ENCODE measurements at places on chromosomes 1 and 21.

GRCh38 chr1:28882009-28882628 lies 32.2 kb upstream of the EPB41 start:
- peak; percentile 90 for DNase-seq

- DNase-seq, result no peak
Observed at GRCh38 chr1:109191377-109191776, 22.3 kb upstream of the SARS1 start.

DNA sequence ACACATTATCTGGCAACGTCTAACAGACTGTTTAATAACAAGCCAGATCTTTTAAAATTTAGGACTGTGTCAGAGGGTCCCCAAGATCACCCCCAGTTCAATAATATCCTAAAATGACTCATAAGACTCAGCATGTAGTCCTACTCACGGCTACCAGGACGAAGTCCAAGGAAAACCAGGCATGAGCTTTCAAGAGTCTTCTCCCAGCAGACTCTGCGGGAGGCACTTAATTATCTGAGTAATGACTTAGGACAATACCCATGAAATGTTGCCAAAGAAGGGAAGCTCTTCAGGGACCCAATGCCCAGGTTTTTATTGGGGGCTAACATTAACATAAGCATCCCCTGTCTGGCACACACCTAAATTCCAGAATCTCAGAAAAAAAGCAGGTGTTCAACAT lies 7.0 kb downstream of the HFM1 start:
- no peak for DNase-seq

DNA sequence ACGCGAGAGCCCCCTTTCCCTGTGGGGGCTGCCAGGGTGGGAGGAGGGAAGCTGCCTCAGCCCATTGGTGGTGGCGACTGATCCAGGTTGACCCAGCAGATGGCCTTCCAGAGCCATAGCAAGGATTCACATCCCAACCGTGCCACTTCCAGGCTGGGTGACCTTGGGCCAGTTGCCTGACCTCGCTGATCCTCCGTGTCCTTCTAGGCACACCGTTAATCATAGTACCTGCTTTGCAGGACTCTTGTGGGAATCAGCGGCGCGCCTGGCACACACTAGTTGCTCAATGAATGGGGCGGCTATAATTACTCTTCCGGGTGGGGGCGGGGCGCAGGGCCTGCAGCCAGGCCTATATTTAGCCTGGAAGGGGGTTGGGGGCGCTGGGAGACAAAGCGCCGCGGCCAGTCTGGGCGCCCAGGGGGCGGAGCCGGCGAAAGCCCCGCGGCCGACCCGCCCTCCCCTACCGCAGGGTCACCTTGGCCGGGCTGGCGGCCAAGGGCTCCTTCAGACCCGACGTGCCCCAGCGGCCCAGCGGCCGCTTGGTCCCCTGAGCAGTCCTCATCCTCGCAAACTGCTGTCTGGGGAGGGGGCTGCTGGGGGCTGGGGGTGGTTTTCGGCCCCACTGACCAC lies 5.1 kb downstream of the HSPB7 start:
- DNase-seq, result peak; percentile 48

- no peak for DNase-seq
Observed at GRCh38 chr1:113990961-113991360, 11.7 kb downstream of the OLFML3 start.

DNA sequence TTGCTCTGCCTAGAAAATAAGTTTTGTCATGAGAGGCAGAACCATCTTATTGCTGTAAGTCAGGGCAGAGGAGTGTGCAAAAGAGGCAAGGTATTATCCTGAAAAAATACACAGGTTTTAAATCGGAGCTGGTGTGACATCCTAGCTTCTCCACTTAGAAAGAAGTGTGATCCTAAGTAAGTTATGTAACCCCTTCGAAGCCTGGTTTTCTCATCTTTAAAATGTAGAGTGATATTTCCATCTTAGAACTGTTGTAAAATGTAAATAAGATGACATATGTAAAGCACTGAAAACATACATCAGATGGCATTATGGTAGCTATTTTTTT lies 65.1 kb downstream of the IER5 start:
- no peak for DNase-seq

- DNase-seq, result no peak
Observed at GRCh38 chr1:57300186-57300585, 123.7 kb downstream of the DAB1 start.

DNA sequence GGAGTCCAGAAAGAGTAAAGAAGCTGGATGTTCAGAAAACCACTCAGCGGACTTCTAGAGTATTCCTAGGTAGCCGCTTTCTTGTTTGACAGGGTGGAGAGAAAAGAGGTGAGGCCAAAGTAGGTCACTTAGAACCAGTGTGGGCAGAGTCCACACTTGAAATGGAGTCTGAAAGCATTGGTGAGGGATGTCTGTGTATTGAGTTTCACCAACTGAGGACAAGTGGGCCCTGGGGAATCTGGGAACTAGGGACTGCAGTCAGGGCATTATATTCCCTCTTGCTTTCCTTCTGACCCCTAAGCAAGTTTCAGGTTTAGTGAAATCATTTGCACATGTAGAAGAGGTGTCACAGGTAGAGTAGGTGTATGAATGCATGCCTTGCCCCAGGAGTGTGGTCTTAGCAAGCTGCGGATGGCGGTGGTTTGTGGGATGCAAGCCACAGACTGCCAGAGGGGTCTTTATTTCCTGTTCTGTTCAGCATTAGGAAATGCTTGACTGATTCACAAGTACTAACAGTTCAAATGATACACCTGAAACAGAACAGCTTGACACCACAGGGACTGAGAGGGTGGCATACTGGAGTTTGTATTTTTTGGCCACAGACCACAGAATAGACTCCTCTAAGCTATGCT lies 1.1 kb upstream of the GNG12 start:
- DNase-seq, result peak; percentile 48

GRCh38 chr1:218284377-218284916 lies 646 bp upstream of the RRP15 start:
- peak; percentile 26 for DNase-seq

- DNase-seq, result no peak
Observed at GRCh38 chr21:44365251-44365966, 12.0 kb downstream of the TRPM2 start.

GRCh38 chr21:18812308-18812707 lies 408.7 kb upstream of the TMPRSS15 start:
- DNase-seq, result no peak

GRCh38 chr1:174713796-174714195 lies 266.0 kb downstream of the GPR52 start:
- no peak for DNase-seq

DNA sequence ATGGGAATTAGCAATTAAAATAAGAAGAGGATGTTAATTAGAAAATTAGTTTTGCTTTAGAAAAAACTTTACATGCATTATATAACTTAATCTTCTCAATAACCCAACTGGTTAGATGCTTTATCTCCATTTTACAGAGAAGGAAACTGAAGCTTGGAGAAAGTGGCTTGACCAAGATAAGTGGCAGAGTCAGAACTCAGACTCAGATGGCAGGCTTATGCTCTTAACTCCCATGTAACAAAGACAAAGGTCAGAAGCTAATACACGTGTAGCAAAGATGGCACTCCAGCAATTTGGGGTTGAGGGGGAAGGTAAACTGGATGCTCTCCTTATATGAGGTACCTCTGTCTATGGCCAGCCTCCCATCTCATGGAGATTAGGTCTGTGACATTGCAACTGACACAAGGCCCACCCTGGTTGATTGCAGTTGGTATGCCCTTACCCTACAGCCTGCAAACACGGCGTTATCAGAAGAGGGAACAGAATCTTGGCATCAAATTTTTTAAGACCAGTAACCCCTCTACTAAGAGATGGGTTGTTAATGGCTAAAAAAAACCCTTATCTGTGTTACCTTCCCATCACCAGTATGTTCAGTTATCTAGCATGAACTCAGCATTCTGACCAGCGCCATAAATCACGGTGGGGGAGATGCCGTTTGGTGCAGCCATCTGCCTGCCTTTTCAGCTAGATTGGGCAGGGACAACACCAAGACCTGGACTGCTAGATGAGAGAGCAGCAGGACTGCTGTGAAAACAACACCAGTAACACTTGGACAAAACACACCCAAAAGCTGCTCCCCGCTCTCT lies 97.0 kb downstream of the UBR4 start:
- DNase-seq, result no peak

DNA sequence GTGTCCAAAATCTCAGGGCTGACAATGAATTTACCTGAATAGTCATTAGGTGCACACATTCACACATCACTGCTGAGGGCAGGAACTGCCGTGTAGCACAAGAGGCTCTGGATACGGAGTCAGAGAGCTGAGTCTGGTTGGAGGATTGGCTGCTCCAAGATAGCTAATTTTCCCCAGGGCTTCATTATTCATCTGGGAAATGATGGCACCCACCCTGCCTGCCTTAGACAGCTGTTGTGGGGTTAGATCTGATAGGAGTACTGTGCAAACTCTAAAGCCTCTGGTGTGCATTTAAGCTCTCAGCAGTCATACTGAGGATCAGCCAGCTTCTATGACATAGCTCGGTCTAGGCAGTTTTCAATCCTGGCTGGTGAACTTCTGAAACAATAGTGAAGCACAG lies 67.0 kb downstream of the LMX1A start:
- peak; percentile 21 for DNase-seq

GRCh38 chr1:156409439-156409838 lies 40.4 kb downstream of the RHBG start:
- DNase-seq, result no peak

- no peak for DNase-seq
Observed at GRCh38 chr1:6198646-6199297, 623 bp downstream of the RPL22 start.

- DNase-seq, result no peak
Observed at GRCh38 chr21:33202464-33203363, 27.0 kb upstream of the IFNAR2 start.

- no peak for DNase-seq
Observed at GRCh38 chr1:108570128-108570527, 10.2 kb downstream of the EEIG2 start.

DNA sequence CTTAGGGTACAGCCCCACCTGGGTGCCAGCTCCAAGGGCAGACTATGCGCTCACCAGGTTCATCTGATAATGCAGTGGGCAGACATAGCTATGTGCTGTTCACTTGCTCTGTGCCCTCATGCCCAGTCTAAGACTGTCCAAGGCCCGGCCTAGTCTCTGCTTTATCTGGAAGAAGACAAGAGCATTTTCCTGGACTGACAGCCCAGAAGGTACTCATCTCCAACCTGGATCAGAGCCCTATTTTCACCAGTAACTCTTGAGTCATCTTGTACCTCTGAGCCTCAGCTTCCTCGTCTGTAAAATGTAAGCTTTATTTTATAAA lies 28.5 kb upstream of the LRRC8C start:
- DNase-seq, result no peak

DNA sequence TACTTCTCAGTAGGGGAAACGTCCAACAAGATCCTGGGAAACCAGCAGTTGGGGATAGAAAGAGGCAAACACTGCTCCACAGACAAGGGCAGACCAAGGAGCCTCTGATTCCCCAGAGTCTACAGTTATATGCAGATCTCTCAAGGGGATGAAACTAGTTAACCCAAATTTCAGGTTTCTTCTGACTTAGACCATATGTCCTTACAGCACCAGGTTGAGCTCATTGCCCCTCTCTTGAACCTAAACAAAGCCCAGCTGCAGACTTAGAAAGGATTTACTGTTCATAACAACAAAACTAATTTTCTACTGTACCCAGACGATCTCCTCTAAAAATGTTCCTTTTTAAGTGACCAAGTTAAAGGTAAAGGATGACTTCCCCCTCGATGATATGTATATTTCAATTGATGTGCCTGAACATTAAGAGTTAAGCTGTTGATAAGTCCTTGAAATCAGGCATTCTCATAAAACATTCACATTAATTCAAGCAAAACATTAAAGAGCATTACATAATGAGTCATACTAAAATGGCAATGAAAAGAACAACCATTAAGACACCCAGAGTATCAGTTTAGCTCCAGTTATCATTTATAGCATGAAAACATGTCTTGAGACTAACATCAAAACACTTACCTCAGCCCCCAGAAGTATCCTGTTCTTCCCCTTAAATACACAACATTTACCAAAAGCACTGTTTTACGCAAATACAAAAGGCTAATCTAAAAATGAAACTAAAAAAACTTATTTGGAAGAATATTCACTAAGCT lies 24.1 kb downstream of the SMYD3 start:
- DNase-seq, result no peak

DNA sequence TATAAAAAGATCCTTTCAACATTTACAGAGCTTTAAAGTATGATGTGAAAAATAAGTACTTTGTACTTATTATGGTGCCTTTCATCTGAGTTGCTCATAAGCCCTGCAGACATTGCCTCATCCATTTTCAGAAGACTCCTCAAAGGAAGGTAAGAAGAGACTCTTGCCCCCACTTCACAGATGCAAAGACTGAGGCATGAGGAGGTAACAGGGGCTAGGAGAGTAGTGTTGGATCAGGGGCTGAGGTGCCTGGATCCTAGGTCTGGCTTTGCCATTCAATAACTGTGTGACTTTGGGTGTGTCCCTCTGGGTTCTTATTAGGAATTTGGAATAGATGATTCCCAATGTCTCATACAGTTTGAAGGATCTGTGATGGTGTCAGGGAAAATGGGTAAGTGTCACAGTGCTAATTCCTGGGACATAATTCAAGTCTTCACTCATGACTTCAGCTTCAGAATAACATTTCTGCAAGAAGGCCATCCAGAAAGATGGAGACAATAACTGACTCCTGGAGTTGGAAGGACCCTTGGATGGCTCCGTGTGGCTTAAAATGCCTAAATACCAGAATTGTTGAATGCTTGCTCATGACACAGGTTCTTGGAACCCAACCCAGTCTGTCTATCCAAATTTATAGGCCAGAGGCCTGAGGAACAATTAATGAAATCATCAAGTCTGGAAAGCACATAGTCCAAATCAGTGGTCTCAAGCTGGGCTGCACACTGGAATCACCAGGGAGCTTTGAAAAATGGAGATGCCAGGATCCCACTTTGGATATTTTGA lies 93.1 kb upstream of the RUNX1 start:
- no peak for DNase-seq

DNA sequence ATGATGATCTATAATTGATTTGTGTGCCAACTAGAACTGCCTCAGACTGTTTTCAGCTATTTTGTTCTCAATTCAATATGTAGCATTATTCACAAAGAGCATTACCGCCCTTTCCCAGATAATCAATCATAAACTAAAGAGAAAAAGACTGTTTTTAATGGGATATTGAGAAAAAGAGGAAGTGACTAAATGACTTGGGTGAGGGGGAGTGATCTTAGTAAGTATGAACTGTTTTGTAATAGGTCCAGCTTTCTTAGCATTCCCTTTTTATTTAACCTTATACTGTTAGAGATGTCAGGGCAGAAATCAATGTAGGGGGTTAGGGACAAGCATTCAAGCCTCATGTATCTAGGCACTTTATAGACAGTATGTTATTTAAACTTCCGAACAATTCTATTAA lies 157.8 kb upstream of the DPYD start:
- DNase-seq, result no peak

DNA sequence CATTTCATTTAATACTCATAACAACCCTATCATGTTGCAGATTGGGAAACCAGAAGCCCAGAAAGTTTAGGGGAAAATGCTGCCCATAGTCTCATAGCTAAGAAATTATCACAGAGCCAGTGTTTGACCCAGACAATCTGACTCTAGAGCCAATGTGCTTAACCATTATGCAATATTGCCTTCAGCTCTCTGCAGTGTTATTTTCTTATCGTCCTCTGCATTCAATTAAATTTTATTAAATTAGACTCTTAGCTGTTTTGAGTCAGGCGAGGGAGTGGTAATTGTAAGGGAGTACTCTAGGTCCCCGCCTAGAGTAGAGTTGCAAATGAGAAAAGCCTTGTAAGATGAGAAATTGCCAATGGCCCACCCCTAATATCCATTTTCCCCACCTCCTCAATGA lies 191.1 kb downstream of the TTLL7 start:
- DNase-seq, result no peak
